ENCODE measurements at places on chromosomes 11 and 22.

DNA sequence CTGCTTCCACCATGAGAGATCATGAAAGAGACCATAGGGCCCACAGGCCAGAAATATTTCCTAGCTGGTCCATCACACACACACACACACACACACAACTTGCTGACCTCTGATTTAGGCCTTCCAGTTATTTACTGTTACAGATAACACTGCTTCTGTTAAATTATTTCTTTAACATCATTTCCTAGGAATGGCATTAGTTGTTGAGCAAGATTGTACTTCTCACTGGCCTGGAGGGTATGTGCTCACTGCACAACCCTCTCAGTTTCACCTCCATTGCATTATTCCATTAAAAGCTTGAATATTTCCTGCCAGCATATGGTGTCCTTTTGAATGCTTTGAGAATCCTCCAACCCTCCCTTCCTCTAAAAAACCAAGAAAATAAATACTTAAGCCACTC is 104.4 kb downstream of the MICAL2 start:
- DNase-seq = no peak

DNA sequence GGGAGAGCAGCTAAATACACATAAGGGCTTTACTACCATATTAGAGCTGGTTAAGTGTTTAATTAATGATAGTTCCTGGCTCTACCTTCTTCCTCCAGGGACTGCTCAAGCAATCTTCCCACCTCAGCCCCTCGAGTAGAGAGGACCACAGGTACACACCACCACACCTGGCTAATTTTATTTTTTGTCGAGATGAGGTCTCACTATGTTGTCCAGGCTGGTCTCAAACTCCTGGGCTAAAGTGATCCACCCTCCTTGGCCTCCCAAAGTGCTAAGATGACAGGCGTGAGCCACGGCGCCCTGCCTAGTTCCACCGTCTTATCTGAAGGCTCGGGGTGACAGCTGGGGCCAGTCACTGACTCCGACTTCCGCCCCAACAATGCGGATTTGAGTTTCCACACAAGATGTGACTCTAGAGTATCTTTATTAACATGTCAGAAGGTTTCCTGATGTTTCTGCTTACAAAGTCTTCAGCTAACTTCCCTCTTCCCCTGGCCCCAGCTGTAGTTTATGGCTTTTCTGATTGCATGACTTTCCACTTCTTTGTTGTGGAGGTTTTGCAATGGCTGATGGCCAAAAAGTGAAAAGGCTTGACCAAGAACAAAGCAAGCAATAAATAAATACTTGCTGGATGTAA is 16.8 kb downstream of the TPST2 start:
- DNase-seq = no peak

DNA sequence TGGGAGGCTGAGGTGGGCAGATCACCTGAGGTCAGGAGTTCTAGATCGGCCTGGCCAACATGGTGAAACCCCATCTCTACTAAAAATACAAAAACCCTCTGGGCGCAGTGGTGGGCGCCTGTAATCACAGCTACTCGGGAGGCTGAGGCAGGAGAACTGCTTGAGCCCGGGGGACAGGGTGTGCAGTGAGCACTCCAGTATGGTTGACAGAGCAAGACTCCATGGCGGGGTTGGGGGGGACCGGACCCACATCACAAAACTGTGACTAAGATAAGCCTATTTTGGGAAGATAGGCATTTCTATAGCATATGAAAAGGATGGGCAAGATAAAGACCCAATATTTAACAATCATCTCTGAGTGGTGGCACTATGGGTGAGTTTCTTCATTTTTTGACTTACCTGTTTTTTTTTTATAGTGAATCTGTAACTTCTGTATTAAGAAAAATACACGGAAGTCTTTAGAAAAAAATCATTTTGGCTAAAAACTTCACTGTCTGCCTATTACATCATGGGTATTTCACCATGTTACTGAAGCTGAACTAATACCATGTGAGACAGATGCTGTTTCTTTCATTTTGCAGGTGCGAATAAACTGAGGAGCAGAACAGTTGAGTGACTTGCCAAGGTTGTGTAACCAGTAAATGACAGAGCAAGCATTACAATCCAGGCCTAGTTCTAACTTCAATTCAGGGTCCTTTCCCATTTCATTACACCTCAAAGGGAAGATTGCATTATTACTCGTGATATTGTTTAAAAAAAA is 2.5 kb downstream of the CELF1 start:
- no peak for DNase-seq

GRCh38 chr11:36077368-36077767 is 133.5 kb downstream of the LDLRAD3 start:
- no peak for DNase-seq

GRCh38 chr11:65355013-65355775 is 643 bp downstream of the TIGD3 start:
- DNase-seq = peak; percentile 85

- DNase-seq = no peak
Measured at GRCh38 chr11:112792070-112792469, 169.2 kb upstream of the NCAM1 start.

- no peak for DNase-seq
Measured at GRCh38 chr11:110921742-110922521, 209.7 kb upstream of the ARHGAP20 start.

DNA sequence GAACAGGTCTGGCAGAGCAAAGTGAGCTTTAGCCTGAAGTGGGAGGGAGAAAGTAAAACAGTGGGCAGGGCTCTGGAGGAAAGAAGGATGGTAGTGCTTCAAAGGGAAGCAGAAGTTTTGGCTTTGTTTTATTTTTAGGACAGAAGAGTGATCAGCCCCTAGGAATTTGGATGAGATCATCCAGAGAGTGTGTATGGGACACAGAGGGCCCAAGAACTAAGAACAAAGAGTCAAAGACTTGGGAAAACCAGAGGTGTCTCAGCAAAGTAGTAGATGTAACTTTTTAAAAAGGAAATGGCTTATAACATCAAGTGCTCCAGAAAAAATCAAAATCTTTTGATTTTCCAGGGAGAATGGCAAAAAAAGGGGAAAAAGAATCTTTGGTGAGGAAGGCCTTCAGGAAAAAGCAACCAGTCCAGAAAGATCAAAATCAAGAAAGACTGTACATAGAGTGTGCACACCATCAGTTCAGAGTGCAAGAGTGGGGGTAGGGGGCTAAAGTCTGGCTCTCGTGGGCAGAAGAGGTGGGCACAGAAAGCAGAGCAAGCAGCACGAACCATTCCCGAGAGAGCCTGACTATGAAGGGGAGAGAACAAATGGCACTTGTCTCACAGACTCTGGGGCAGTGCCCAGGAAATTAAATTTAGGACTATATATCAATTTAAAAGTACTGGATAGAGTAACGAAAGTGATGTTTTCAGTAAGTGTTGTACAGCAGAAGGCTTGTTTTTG is 30.0 kb downstream of the MAPK1 start:
- DNase-seq = no peak

DNA sequence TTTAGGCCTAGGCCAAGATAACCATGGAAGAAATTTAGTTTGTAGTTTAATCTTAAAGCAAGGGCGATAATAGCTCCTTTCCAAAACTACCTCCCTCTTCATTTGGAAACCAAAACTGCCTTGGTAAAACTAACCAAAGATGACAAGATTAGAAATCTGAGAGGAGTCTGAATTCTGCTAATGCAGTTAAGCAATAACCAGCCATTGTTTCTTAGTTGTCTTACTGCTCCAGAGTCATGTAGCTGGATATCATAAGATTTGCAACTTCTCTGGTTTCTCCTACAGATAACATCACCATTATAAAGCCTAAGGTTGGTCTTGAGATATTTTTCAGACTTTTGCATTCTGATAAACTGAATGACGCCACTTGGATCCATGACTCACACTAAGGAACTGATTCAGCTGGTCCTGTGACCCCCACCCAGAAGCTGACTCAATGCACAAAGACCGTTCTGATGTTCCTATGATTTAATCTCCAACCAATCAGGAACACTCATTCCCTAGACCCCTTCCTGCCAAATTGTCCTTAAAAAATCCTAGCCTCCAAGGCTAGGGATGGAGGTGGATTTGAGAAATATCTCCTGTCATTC is 200.8 kb downstream of the LUZP2 start:
- DNase-seq = no peak

- no peak for DNase-seq
Measured at GRCh38 chr11:75223954-75224643, 16.5 kb upstream of the TPBGL start.

- DNase-seq = no peak
Measured at GRCh38 chr11:24421766-24422165, 75.1 kb upstream of the LUZP2 start.

DNA sequence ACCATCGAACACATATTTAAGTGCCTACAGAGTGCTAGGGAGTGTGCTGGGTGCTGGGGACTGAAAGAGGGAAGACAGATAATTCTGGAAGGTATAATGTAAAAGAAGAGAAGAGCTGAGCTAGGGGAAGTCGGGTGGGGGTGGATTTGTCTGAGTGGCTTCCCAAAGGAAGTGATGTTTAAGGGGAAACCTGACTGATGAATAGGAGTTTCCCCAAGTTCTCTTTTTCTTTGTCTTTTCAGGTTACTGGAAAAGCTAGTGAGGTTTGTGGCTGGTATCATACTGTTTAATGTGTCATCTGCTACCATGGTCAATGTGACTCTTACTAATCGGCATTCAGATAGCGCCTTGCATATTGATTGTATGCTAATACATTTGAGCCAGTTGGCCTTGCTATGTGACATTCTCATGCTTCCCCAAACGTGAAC is 151.6 kb upstream of the MTMR2 start:
- DNase-seq = no peak

GRCh38 chr22:19530751-19531150 is 6.5 kb upstream of the CLDN5 start:
- DNase-seq = no peak

- no peak for DNase-seq
Measured at GRCh38 chr11:10990160-10990559, 132.3 kb upstream of the ZBED5 start.

- no peak for DNase-seq
Measured at GRCh38 chr11:117713538-117713991, 83.5 kb downstream of the DSCAML1 start.

DNA sequence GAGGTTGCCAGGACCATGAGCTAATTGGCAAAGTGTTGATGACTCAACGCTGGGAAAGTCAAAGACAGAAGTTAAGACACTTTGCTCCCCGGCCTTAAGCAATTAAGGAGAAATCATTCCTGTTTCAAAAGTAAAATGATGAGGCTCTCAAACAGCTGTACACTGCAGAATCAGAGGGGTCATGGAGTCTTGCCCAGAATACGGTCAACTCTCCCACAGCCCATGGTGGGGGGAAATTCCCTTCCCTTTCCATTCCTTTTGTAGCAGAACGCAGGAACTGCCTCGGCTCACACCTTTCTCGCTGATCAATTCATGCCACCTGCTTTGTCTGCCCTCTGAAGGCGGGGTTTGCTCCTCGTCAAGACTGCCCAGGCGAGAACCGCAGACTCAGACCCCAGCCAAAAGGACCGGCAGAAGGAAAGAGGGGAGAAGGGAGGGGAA is 52.8 kb downstream of the MN1 start:
- DNase-seq = no peak

- DNase-seq = no peak
Measured at GRCh38 chr11:100602716-100603115, 84.4 kb upstream of the ARHGAP42 start.

DNA sequence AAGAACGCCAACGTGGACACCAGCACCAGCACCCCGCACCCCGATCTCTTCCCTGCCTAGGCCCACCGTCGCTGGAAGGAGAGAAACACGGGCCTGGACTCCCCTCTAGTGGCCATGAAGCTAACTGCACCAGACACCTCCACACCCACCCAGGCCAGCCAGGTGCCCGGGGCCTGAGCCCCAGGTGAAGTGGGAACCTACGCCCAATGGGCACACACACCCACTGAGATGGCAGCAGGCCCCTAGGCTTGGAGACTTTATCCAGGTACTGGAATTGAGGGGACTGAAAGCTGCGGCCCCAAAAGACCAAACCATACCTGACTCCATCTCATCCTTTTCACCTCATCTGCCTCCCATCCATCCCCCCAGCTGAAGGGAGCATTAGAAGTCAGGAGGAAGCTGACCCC is 81.0 kb downstream of the BUD13 start:
- DNase-seq = no peak

DNA sequence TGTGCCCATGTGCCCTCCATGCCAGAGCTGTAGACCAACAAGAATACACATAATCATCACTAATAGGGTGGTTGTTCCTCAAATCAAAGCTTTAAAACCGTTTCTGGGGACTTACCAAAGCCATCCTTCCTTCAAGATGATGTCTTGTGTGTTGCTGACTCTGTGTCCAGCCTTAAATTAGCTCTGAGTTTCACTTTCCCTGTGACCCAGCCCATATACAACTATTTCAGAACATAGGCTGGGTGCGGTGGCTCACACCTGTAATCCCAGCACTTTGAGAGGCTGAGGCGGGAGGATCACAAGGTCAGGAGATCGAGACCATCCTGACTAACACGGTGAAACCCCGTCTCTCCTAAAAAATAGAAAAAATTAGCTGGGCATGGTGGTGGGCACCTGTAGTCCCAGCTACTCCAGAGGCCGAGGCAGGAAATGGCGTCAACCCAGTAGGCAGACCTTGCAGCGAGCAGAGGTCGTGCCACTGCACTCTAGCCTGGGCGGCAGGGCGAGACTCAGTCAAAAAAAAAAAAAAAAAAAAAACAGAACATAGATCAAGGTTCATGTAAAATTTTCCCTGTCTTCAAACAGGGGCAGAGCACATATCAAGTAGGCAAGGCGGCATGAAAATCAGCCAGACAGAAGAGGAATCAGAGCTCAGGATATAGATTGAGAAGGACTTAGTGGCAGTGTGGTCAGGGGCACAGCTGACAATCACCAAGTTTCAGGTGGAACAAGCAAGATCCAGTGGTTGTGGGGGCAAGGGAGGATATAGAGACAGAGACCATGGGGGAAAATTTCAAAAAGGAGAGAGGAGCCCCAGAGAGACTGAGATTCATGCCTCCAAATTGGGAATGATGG is at the start of gene PLAAT2:
Gene PLAAT2, minus strand, starts transcription at position 179 of the 855 bp plus-strand sequence. Its CDS starts 55 bp downstream, at position 124.
- DNase-seq = no peak

DNA sequence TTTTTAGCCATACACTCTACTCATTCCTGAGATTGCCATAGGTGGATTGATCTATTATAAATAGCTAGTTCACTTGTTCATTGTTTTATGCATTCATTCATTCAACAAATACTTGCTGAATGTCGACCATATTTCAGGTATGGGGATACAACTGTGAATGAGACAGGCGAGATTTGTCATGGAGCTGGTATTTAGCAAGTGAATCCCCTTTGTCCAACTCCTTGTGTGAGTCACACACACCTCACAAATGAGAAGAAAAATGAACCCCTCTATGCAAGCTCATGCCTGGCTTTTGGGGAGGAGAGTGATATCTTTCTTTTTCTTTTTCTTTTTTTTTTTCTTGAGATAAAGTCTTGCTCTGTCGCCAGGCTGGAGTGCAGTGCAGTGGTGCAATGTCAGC is 1.8 kb upstream of the AMPD3 start:
- no peak for DNase-seq

DNA sequence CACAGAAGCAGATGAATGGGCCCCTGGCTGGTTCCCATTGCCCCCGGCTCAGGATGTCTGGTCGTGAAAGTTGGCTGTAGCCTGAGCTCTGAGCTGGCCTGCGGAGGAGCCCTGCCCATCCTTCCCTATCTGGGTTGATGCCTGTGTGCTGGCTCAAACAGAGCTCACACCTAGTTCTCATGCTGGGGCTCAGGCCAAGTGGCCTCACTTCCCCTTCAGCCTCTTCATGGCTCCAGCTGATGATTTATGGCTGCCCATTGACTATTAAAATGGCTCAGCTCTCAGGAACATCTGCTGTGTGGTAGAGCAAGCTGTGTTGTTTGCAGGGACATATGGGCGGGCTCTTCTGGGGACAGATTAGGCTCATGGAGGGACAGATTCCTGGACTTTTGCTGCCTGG is 64.7 kb downstream of the ADAMTS15 start:
- no peak for DNase-seq

Measured in SK-N-DZ (cell line).